ENCODE measurements at places on chromosomes 5 and 9. TPM values are rescaled to one million over a fixed set of nuclear protein-coding genes. Genes with fewer than 3 reads are reported as not detected.

DNA sequence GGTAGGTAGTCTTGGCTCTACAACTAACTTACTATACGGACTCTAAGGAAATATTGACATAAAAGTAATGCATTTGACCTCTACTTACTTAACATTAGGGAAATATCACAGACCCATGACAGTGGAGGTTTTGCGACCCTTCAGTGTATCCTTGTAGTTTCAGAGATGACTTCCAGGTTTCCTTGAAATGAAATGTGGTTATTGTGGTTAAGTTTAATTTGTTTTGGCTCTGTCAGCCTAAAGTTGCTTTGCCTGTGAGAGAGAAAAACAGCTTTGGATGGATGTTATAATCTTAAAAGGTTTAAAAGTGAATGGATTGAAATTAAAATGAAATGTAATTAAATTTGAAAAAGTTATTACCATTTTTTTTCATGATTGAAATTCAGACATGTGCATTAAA is 42.9 kb downstream of the LRRTM2 start:
- DNase-seq: no peak

GRCh38 chr5:73534011-73534644 is 31.3 kb downstream of the ANKRA2 start:
- DNase-seq: no peak

Gene ELAVL2
- polyA plus RNA-seq: 0.07 TPM

Gene PCDHGB4
- 1.6 TPM for polyA plus RNA-seq

DNA sequence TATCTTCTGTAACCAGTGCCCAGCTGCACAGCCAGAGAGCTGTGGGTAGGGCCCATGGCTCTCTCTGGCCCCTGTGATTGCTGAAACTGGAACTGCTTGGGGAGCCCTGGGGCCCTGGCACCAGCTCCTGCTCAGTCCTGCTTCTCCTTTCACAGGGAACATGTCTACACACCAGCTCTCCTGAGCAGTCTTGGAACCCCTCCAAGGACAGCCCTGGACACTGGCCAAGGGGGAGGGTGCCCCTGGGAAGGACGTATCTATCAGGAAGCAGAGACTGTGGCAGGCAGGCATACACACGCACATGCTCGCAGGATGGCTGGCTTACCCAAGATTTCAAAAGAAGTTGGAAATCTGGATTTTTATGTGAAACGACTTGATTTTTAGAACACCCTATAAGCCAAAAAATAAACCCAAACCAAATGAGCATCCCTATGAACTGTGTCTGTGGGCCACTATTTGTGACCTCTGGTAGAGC is 8.8 kb upstream of the TRAF1 start:
- DNase-seq: no peak

Gene SHROOM1
- 6.2 TPM for polyA plus RNA-seq

DNA sequence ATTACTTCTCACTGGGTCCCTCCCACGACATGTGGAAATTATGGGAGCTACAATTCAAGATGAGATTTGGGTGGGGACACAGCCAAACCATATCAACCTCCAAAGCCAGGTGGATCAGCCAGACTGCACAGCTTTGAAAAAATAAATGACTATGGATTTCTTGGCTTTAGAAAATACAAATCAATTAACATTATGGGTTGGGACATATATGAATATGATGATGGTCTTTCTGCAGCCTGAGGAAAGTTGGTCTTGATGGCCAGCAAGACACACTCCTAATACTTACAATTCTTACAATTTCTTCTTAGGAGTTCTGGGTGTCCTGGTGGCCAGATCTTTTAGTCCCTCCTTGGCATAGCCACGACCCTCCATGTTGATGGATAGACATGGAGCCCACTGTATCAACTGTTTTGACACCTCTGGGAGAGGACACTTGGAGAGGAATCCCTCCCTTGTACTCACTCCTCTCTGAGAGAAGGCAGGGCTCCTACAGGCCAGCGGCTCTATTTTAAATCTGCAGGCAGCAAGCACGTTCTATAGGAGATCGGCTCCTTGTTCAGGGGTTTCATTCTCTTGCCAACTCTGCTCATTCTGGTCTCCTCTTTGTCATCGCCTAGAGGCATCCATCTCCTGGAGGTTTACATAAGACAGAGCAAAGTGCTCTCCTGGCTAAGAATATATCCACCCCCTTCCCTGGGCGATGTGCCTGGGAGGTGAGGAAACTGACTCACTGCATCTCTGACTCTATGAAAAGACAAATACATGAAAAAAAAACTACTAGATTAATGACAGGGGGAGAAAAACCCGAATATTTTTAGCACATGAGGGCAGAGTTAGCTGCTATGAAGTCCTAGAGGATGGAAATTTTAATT is 145.9 kb downstream of the CARTPT start:
- DNase-seq: no peak

DNA sequence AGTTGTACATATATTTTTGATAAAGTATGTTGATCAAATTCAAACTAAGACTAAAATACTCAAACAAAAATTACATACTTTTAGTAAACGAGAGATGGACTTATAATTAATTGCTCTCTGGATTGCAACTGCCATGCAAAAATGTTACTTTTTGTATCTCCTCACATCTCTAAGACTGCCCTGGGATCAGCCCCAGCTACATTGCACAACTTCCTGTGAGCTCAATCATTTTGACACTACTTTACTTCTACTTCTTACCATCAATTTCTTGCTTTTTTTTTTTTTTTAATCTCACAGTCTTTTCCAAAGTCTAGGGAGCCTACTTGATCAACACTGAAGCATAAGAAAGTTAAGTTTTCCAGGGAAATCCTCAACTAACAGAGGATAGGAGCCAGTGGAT is 506.0 kb upstream of the CDH10 start:
- no peak for DNase-seq

GRCh38 chr9:135450956-135451355 is 28.6 kb upstream of the PPP1R26 start:
- DNase-seq: no peak

Gene FOXD4L4
- 0.09 TPM for polyA plus RNA-seq

GRCh38 chr9:109843641-109844040 is 63.6 kb downstream of the PALM2AKAP2 start:
- no peak for DNase-seq

GRCh38 chr5:171450423-171451331 is 31.2 kb downstream of the FGF18 start:
- DNase-seq: no peak

Gene MLANA
- polyA plus RNA-seq: 0.09 TPM

DNA sequence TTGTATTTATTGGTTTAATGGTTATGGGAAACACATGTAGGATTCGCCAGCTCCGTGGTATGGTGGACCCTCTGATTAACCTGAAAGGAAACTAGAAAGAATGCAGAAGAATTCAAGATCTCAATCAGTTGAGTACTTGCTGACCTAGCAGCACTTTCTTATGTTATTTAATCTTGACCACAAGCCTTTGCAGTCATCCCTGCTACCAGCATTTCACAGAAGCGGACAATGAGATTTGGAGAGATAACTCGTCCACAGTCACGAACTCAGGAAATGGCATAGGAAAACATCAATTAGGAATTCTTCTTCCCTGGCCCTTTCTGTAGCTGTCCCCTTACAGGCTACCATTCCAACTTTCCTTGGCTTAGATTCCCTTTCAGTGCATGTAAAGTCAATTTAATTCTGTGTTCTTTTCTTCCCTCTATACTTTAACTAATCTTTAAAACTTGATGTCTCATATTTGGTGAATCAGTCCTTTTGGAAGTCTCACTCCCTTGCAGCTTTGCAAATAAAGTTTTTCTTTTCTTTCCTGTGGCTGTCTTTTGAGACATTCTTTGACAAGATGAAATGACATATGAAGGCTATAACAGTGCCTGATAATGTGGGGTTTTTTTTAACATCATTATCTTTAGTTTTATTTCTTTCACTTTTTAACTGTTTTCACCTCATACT is 1.3 kb upstream of the SLC44A1 start:
- no peak for DNase-seq

- DNase-seq: no peak
These were observed 76.6 kb downstream of the CD180 start for GRCh38 chr5:67120032-67120431.

- no peak for DNase-seq
These were observed 86.6 kb upstream of the SLC24A2 start for GRCh38 chr9:19875291-19875920.

DNA sequence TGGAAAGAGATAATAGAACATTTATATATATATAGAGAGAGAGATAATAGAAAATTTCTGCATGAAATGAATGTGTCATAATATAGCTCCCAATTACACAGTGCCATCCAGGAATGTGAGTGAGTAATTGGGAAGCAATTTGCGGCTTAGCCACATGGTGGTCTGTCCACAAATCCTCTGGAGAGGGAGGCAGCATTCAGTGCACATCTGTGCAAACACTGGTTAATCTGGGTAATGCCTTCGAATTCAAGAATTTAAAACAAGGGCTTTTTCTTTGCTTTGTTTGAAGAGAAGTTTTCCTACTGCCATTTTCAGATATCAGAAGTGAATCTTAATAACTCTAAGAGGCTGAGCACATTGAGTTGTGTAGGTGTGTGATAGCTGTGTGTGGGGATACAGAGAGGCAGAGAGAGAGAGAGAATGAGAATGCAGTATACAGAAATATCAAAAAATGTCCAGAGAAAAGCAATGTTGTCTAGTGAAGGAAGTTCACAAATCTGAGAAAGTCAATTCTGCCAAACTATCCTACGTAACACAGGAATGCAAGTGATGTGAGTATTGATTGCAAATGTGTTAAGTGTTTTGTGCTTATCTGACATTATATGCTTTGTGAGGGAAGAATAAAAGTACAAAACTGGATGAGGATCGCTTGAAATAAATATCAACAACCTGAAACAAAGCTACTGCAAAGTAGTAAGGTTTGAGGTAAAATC is 134.6 kb downstream of the EDIL3 start:
- DNase-seq: no peak

GRCh38 chr9:131521203-131521602 is 9.9 kb downstream of the UCK1 start:
- no peak for DNase-seq

DNA sequence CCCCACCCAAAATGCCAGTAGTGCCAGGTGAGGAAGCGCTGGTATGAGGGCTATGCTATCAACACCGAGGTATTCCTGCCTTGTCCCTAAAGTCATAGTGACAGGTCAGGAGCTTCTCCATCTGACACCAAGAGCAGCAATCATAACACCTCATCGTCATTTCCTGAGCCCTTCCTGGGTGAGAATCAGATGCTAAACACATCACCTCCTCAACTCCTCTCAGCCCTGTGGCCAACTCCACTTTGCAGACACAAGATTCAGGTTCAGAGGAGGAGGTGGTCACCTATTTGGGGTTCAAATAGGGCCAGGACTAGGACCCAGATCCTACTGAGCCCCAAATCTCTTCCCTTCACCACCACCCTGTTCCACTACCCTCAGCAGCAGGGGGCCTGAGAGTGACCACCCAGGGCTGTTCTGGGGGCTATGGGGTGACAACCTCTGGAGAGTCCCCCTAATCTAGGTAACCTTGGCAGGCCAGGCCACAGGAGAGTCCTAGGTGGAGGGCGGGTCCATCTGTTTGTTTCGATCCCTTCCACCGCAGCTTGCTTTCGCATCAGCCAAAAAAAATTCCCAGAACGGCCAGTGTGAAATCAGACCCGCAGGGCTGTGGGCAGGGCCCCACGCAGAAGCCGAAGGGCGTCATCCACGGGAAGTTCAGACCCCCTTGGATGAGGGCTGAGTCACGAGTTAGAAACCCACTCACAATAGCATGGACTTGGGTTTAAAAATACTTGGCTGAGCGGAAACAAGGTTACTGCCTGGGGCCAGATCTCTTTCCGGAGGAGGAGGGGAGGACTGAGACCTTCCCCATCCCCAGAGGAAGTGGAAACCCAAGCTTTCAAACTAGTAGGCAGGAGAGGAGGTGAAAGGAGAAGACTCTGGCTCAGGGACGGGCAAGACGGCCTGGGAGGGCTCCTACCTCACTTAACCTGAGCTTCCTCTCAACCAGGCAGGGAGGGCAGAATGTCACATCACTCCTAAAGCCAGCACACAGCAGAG is 8.7 kb downstream of the STK10 start:
- DNase-seq: peak; percentile 85

DNA sequence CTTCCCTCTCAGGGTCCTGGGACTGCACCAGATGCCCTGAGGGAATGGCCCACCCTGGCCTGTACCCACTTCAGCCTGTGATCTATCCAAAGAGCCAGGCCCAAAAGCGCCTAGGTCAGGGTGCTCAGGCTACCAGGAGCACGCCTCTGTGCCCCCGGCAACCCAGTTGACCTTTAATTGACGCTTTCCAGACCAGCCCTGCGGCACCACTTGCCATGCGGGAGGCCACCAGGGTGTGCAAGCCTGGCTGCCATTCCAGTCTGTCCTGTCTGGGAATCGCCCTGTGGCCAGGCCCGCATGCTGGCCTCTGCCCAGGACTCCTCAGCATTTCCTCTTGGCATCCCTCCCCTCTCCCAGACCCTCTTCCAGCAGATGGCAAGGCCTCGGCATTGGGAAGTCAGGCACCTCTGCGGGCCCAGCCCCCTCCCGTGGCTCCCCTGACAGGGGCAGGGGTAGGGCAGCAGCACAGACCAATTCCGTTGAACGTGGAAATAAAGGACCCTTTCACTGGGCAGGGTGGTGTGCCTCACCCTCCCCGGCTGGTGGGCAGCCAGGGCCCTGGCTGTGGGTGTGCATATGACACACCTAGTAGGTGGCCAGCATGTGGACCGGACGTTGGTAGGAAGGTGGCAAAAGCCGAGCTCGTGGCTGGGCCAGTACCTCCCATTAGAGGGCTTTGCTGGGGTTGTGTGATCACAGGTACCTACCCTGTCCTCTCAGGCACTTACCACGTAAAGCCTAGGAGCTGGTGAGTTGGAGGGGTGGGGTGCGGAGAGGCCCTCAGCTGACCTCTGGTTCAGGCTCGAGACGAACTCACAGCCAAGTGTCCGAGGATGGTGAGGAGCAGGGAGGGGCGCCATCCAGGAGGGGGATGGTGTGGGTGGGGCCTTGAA is 3.5 kb upstream of the AIF1L start:
- no peak for DNase-seq

DNA sequence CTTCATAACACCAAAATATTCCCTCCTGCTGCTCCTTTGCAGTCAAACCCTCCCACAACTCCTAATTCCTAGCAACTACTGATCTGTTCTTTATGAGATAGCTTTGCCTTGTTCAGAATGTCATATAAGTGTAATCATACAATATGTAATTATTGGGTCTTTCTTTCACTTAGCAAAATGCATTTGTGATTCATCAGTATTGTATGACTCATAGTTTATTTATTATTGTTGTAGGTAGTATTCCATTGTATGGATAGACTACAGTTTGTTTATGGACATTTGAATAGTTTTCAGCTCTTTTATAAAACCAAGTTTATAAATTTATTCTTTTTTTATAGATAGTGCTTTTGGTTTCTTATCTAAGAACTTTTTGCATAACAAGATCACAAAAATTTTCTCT is 468.2 kb upstream of the KIF2A start:
- DNase-seq: no peak

GRCh38 chr9:12689233-12689632 is 4.0 kb upstream of the TYRP1 start:
- DNase-seq: no peak
